Stimulated activated CD4-positive, alpha-beta T cell treated with anti-CD3 and anti-CD28 coated beads, TNF-alpha, amount 100 ng/mL, for 24 hours (primary cell): ENCODE measurements at places on chromosomes 6 and 20.

DNA sequence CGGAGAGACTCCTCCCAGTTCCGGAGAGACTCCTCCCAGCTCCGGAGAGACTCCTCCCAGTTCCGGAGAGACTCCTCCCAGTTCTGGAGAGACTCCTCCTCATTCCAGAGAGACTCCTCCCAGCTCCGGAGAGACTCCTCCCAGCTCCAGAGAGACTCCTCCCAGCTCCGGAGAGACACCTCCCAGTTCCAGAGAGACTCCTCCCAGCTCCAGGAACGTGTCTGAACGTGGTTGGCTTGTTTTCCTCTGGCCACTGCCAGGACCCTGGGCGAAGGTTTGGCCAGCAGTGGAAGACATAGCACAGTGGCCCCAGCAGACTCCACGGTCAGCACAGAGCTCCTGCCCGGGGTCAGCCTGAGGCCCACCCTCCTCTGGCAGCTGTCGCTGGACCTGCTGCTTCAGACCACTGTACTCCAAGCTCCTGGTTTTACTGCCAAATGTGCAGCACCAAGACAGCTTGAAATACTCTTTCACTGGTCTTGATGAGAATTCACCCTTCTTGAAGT, 122.3 kb upstream of the AFDN start:
- DNase-seq, result no peak

- DNase-seq, result no peak
These were observed 15.3 kb upstream of the C6orf58 start for GRCh38 chr6:127561660-127562059.

GRCh38 chr20:45410887-45411286, 2.8 kb downstream of the DBNDD2 start:
- DNase-seq, result no peak

GRCh38 chr6:52208612-52209011, 22.4 kb downstream of the IL17A start:
- DNase-seq, result no peak

DNA sequence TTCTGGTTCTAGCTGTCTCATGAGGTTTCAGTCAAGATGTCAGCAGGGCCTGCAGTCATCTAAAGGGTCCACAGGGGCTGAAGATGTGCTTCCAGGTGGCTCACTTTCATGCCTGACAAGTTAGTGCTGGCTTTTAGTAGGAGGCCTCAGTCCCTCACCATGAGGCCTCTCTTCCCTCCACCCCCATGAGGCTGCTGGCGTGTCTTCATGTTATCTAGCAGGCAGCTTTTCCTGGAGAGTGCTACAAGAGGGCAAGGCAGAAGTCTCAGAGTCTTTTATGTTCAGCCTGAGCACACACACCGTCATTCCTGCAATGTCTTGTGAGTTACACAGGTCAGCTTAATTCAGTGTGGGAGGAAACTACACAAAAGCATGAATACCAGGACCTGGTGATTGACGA, 769.9 kb downstream of the HDGFL1 start:
- no peak for DNase-seq

DNA sequence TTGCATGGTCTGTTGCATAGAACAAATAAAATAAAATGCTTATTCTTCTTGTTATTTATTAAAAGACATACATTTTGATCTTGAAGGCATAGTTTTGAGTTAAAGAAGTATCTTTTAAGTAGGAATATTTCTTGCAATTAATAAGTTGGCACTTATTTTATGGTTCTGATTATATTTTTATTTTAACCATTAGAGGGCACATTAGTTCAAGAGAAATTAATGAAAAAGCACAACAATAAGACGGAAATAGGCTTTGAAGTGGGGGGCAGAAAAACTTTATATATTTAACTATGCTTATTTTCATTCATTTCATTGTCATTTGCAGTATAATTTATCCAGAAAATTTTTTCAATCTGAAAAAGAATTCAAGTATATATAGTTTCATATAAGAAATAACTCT, 44.2 kb upstream of the MAP3K7 start:
- DNase-seq, result no peak

DNA sequence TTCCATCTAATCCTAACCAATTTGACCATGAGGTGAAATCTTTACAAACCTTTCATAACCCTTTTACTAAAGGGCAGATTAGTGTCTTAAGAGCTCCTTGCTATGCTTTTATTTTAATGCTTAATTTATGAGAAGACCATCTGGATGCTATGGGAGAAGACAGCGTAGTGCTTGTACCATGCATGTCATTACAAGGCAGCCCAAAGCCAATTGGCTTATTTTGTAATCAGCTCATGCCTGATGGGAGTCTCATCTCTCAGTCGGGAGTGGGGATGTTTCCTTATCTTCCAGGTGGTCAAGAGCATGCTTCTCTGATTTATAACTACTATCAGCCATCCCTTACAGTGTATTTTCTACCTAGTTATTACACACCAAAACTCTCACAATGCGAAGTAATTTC, 304.7 kb downstream of the FARS2 start:
- DNase-seq, result no peak
